ENCODE measurements at places on chromosomes 12 and 14. TPM values are rescaled to one million over a fixed set of nuclear protein-coding genes. Genes with fewer than 3 reads are reported as not detected.

DDN gene
- total RNA-seq: 8.8 TPM

SNRPF gene
- total RNA-seq: 42.9 TPM

GRCh38 chr12:66131067-66131688 lies 628 bp upstream of the LLPH start:
- peak overlapping the region; percentile 97 for H3K4me3 ChIP-seq
- no peaks in the 10 kb centered on the region for H3K27me3 ChIP-seq
- H3K27ac ChIP-seq: peak overlapping the region; percentile 97
- peaks cover 25% of the 10 kb centered on the region for H3K4me1 ChIP-seq

SMCO3 gene
- not detected for total RNA-seq

Measured in type B pancreatic cell (in vitro differentiated cells).